ENCODE measurements at places on chromosomes 7 and 10.

DNA sequence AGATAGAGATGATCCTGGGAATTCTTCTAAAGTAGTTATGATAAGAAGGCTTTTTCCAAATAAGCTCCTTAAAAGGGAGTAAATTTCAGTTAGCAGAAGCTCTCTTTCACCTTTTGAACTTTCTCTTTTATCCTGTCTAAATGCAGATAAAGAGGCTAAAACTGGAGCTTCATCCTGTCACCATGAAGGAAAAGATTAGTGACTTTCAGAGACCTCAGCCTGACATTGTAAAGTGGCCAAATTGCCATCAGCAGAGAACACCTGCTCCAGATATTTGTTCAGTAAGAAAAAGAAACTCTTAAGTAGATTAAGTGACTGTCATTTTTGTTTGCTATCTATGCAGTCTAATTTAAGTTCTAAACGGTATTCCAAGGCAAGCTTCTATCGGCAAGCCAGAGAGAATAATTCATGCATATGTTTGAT, 18.3 kb downstream of the VWDE start:
- no peak for DNase-seq

DNA sequence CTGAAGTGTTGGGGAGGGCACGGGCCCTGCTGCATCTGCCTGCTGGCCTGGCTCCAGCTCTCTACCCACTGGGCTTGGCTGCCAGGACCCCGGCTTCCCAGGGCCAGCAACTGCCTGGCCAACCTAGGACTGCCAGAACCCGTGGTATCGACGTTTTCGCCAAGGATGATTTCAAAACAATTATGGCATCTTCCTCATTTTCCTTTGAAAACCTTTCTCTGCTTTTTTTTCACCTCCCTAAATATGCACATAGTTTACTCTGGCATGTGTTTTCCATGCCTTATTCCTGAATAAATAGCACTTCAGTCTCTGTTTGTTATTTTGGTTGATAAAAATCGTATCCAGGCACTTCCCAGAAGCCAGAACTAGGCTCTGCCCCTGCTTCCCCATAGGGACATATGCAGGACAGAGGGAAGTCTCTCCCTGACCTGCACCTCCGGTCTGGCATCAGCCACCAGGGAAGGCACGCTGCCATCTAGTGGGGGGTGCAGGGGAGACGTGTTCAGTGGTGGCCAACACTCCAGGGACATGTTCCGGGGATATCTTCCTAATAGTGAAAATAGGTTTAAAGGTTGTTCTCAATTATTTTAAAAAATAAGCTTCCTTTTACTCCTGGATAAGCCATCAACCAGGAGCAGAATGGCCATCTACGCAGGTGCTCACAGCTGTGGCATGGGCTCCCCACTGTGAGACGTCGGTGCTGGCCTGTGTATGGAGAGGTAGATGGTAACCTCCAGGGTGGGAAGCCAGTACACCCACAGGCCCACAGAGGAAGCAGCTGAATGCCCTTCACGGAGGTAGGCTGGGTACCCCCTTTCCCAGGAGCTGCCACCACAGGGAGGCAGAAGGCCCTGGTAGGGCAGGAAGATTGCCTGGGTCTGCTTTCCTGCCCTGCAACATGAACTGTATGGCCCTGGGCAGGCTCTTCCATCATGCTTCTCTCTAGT, 30.7 kb upstream of the ANTXRL start:
- DNase-seq, result no peak

- no peak for DNase-seq
Measured at GRCh38 chr7:10723832-10724231, 249.8 kb upstream of the PHF14 start.

GRCh38 chr7:49150486-49150885, 226.1 kb downstream of the CDC14C start:
- no peak for DNase-seq

DNA sequence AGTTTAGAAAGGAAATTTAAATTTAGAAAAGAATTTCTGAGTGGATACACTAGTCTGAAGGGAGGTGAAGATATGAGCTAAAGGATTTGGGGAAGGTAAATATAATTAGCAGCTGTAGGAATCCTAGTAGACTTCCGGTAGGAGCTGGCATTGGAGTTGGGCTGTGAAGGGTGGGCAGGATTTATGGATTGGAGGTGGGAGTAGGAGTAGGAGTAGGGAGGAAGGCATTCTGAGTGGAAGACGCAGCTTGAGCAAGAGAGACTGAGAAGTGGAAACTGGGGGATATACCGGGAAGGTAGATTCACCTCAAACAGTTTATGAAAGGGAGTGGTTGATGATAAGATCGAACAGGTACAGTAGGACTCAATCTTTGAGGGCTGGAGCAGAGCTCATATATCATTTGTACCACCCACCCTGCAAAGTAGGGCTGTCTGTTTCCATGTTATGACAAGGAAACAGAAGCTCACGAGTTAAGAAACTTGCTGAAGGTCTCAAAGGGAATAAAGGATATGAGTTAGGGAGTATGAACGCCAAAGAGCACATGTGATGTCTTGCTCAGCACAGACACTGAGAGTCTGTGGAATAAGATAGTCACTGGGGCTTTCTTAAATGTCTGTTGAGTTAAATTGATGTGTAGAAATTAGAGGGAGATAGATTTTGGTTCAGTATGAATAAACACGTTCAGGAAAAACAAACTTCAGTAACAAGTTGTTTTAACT, 81.6 kb downstream of the RPS24 start:
- no peak for DNase-seq

- DNase-seq, result no peak
Measured at GRCh38 chr7:107501593-107501992, 31.7 kb downstream of the GPR22 start.

DNA sequence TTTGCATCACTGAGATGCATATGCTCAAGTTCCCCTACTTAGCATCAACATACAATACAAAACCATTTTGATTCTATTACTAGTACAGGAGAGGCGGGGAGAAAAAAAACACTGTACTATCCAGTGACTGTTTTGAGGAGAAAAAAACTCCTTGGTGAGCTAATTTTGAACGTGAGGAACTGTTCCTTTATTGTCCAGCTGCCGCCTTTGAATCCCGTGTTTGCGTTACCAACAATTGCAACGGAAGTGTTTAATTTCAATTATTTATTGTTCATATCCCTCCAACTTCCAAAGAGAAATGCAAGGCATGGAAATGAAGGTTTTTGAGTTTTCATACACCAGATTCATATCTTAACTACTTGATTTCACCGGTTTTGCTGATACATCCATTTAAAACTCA, 66.4 kb upstream of the ARHGAP21 start:
- no peak for DNase-seq

DNA sequence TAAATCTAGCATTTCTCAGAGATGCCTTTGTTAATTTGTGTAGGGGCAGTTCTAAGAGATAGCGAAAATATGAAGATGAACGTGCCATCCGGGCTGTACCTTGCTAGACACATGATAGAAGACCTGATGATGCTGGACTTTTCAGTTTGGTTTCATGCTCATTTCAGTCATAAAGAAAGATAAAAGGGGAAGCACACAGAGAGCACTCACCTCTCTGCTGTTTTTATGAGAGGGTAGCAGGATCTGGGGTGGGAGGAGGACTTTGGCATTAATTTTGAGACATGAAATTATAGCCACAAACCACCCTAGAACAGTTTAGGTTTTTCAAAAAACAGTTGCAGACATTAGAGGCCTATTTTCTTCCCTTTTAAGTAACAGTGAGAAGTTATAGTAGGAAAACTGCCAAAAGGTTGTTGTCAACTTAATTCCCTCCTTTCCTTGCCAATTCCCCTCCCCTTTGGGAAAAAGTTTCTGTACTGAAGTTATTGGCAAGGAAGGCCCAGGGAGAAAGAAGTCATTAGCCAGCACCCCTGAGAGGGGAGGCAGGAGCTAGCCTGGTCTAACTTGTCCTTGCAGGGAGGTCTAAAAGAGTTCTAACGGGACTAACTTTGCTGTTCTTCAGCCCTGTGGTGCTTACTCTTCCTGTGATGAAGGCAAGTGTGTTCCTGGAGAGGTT, 2.6 kb downstream of the ST7 start:
- DNase-seq, result no peak

DNA sequence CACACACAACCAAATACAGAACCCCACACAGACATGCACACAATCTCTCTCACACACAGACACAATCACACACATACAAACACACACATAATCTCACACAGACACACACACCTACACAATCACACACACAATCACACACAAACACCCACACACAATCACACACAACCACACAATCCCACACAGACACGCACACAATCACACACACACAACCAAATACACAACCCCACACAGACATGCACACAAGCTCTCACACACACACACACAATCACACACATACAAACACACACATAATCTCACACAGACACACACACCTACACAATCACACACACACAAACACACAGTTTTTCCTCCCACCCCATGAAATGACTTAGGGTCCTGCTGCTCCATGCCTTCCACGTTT, 160.4 kb upstream of the PFKP start:
- no peak for DNase-seq

DNA sequence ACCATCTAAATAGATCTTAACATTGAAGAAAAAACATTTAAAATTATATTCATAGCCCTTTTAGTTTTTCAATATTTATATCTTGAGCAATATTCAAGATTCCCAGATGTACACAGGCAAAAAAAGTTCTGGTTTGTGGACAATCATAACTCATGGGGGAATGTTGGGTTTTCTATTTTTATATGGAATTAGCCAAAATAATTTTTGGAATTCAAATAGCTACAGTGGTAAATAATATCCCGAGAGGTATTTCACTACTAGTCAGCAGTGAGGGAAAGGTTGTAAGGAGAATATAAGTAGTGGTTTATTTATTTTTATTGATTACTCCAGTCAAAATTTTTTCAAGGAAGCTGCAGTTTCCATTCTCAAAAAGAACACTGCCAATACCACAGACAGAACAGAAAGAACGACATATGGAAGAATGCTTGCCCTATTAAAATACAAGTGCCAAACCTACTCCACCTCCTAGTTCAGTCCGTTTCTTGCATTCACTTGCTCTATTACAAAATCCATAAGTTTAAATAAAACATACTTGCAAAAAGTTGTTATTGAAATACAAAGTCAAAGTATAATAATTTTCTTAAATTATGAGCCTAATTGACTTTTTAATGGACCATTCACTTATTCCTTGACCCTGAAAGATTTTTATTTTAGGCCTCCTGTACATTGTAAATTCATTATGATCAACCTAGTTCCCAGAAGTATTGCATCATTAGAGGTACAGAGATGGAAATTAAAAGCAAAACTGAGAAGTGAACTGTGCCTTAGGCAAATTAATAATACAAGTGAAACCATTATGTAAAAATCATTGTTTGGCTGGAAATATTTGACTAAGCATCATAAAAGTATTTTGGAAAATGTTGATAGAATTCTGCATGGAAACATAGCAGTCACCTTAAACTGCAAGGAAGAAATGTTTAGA, 533.2 kb downstream of the PARD3 start:
- DNase-seq, result no peak

GRCh38 chr10:70561558-70561957, 41.0 kb downstream of the PRF1 start:
- DNase-seq, result no peak

DNA sequence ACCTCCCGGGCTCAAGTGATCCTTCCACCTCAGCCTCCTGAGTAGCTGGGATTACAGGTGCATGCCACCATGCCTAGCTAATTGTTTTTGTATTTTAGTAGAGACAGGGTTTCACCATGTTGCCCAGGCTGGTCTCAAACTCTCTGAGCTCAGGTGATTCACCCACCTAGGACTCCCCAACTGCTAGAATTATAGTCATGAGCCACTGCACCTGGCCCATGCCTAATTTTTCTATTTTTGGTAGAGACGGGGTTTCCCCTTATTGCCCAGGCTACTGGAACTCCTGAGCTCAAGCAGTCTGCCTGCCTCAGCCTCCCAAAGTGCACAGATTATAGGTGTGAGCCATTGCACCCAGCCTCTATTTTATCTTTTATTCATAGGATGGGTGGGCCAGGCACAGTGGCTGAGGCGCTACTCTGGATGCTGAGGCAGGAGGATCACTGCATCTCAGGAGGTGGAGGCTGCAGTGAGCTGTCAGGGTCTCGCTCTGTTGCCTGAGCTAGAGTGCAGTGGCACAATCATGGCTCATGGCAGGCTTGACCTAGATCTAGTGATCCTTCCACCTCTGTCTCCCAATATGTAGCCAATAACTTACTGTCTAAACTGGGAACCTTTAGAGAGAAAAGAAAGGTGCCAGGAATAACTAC, 31.3 kb upstream of the STOX1 start:
- no peak for DNase-seq

DNA sequence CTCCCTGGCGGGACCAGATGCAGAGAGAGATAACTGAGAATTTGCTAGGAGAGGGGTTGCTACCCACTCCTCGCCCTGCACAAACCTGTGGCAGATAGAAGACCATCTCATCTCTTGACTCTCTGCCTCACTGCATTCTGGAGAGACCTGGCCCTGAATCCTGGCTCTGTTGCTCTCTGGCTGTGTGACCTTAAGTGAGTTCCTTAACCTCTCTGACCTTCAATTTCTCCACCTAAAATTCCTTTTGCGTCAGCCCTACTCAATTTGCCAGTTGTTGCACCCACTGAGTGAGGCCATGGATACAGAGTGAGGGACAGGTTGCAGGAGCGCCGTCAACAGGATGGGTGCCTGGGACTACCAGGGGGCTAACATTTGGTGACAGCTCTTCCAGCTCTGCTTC, 5.2 kb downstream of the C10orf71 start:
- no peak for DNase-seq

- DNase-seq, result no peak
Measured at GRCh38 chr7:112022128-112022527, 184.1 kb downstream of the DOCK4 start.

DNA sequence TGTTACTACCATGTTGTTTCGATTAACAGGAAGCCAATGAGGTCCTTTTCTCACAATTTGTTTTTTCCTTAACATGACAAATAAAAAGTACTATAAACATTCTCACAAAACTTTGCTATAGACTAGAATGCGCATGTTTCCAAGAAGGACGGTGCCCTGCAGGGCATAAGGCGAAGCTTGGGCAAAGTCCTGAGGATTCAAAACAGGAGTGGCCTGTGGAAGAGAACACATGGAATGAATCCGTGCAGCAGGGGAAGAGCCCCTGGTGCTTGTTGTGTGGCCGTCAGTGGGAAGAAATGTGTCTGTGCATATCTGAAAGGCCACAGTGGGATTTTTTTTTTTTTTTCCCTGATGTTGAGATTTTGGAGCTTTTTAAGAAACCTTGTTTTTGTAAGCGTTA, 67.6 kb downstream of the ITGA8 start:
- DNase-seq, result no peak

GRCh38 chr10:129880191-129880870, 83.7 kb downstream of the EBF3 start:
- no peak for DNase-seq

- no peak for DNase-seq
Measured at GRCh38 chr7:25186436-25186835, 41.9 kb downstream of the NPVF start.
